KG1 (cell line): ENCODE measurements at places on chromosomes 6 and 20.

GRCh38 chr20:24235296-24236175 is 233.9 kb upstream of the SYNDIG1 start:
- DNase-seq: no peak

DNA sequence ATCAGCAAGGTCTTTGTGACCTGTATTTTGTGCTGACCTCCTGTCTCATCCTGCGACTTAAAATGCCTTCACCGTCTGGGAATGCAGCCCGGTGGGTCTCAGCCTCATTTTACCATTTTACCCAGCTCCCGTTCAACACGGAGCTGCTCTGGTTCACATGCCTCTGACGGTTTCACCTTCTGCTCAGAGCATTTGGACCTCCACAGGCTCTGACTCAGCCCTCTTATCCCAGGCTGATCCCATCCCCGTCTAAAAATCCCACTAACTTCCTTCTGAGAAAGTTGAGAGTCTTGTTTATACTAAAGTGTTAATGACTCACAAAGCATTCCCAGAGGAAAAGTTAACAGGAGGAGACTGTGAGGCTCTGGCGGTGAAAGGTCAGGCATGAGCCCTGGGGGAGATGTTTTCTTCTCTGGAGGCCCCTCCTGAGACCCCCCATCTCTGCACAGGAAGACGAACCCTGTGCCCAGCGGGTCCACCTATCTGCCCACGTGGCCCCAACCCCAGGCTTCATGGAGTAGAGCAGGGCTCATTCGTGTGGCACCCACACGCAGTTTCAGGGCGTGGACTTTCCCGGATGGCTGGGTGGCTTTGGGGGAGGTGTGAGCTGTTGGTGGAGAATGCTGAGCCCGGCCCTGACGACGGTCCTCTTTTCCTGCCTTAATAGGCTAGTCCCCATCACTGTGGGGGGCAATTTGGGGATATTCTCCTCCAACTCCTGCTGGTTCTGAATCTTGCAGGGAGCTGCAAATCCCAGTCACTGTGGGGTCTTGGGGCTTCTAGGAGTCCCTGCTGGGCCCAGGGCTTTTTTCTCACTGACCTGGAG is 3.3 kb upstream of the BIRC7 start:
- no peak for DNase-seq

- DNase-seq: no peak
Measured at GRCh38 chr6:125480146-125480545, 178.4 kb upstream of the HDDC2 start.

GRCh38 chr20:36051318-36052116 is 83.1 kb downstream of the CNBD2 start:
- DNase-seq: no peak

GRCh38 chr6:33105916-33106871 is 30.4 kb downstream of the HLA-DPB1 start:
- no peak for DNase-seq

DNA sequence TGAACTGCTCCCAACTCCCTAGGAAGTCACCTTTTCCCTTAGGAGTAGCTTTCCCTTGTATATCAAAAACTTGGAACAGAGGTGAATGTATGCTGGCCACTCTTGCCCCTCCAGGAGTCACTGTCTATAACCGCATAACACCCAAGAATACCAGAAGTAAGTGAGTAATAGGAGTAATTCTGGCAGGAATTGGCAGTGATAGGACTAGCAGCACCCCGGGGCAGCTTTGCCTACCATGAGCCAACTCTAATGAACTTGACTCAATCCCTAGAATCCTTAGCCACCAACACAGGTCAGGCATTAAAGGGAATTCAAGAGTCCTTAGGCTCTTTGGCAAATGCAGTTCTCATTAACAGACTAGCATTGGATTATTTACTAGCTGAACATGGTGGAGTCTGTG is 28.8 kb upstream of the CD164 start:
- DNase-seq: no peak

GRCh38 chr6:7108964-7109836 is 1.4 kb downstream of the RREB1 start:
- no peak for DNase-seq

- no peak for DNase-seq
Measured at GRCh38 chr6:132512342-132512637, 626 bp downstream of the STX7 start.

- no peak for DNase-seq
Measured at GRCh38 chr6:131950767-131951575, at the start of gene CCN2. Gene CCN2, minus strand, starts transcription at chr6:131951372. Its CDS starts 200 bp downstream, at chr6:131951172.

GRCh38 chr6:56524891-56525703 is 117.6 kb downstream of the DST start:
- no peak for DNase-seq

DNA sequence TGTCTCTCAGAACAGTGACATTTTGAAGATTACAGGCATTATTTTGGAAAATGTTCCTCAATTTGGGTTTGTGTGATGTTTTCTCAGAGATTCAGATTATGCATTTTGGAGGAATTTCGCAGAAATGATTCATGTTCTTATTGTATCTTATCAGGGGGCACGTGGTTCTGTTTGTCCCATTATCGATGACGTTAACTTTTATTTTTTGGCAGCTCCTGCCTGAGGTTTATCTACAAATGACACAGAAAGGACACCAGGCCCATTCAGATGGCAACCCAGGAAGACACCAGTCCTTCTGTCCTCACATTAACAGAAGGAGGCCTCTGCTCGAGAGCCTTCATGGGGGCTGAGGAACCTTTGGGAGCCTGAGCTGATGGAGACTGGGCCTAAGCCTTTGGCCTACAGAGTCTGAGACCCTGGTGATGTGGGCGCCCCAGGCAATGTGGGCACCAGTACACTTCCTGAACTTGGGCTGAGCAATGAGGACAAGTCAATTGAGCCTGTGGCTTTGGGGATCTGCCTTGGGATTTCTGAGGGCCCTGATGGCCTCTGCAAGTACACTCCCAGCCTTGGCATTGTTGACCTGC is 41.2 kb upstream of the EZR start:
- no peak for DNase-seq

- DNase-seq: no peak
Measured at GRCh38 chr20:721876-722275, 46.3 kb upstream of the SCRT2 start.

GRCh38 chr6:44305200-44305725 is 7.9 kb downstream of the AARS2 start:
- DNase-seq: no peak

DNA sequence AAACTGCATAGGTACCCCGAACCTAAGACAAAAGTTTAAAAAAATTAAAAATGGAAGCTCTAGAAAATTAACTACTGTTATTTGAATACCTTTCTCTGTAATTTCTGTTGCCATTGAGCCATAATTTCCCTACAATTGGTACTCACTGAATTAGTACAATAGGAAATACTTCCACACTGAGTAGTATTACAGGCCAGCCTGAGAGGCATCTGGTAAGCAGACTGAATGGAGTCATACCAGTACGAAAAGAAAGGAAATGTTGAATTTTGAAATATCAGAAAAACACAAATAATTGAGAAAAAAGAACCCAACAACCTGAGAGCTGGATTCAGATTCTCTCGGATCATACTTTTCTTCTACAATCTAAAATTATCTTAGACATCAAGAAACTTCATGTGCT is 791.3 kb downstream of the TENT5A start:
- DNase-seq: no peak

DNA sequence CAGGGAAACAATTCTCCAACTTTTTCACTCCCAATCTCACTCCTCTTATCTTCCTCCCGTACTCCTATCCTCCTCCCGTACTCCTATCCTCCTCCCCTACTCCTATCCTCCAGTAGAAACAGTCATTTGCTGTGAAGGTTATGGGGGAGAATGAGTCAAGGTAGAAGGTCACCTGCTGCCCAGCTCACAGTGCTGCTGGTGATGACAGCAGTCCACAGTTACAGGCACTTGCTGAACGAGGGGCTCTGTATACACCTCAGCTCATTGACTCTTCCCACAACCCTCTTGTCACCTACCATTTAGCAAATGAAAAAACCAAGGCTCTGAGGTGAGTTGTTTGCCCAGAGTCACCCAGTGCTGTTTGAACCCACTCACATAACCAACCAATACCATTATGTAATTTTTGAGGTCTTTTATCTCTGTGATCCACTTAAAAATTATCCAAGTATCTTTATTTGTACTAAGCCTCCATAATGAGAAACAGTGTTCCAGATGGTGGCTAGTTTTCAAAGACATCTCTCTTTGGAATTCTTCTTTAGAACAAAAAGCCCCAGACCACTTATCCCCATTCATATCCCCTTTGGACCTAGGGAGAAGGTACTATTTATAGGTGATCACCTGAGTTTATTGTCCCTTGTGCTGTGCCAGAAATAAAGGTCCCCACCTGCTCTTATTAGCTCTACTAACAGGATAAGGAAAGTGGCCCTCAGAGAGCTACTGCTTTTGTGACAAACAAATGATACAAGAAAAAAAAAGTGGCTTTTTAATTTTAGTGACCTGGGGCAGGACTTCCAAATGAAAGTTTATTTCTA is 53.2 kb downstream of the PTPN1 start:
- DNase-seq: no peak

DNA sequence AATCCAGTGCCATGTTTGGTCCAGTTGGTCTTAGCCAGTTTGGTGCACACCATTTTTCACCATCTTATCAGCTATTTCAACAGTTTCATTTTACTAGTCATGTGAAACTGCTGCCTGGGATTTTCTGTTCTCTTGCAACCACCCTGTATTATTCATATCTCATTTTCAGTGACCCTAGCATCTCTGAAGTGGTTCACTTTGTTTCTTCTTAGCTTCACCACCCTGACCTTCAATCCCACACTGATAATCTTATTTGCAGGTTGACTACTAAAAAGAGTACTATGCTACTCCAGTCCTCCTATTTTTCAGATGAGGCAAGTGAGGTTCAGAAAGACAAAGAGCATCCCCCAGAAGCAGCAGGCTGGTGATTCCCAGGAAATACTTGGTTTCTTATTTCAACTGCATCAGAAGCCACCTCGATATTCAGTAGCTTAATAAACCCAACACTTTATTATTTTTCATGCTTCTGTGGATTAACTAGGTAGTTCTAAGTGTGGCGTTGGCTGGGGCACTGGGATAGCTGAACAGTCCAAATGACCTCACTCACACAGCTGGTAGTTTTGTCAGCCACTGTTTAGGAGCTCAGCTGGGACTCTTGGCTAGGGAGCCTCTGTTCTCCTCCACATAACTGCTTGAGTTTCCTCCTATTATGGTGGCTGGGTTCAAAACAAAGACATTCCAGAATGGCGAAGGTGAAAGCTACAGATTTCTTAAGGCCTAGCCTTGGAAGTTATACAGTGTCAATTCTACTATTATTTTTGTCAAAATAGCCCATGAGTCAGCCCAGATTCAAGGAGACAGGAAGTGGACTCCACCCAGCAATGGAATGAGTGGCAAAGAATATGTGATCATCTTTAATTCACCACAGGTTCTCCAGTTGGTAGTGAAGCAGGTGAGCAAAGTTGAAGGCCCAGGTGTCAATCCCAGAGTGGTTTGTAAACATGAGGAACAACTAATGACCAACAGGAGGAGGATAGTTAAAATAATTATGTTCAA is 40.6 kb downstream of the BPIFB4 start:
- no peak for DNase-seq

- no peak for DNase-seq
Measured at GRCh38 chr6:138486249-138487101, 12.8 kb downstream of the NHSL1 start.

DNA sequence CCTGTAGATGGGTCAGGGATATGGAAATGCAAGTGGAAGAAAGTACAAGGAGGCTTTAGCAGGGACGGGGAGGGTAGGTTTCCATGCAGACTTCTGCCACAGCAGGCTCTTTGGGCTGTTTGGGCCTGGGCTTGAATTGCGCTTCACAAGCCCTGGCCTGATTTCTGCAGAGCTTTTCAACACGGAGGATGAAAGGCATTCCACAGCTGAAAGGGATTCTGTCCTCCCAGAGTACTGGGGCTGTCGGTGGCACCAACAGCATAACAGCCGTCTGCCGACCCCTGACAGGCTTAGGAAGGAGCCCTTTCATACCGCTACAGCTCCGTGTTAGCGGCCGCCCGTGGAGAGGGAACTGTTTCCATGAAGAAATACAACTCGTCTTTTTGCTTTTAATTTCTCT is 22.9 kb upstream of the TBC1D7 start:
- no peak for DNase-seq

- DNase-seq: no peak
Measured at GRCh38 chr6:143288923-143289322, 161.6 kb downstream of the ADAT2 start.

- no peak for DNase-seq
Measured at GRCh38 chr6:147310521-147310920, 106.3 kb downstream of the STXBP5 start.

DNA sequence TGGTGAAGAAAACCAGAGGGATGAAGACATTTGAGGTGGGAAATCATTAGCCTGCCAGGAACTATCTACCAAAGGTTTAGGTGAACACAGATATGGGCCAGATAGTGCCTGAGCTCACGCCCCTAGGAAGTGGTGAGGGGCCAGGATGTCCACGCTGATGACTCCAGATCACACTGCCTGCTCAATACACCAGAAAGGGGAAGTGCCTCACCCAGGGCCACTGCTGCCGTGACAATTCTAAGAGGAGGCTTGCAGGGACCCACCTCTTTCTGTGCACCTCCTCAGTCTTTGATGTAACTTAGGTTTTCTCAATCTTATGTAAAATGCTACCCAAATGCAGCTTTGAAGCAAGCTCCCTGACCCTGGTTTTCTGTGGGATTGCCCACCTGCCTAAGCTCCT is 5.4 kb upstream of the RAB44 start:
- peak; percentile 74 for DNase-seq

- DNase-seq: peak; percentile 24
Measured at GRCh38 chr6:169723991-169724493, 258 bp downstream of the PHF10 start.

DNA sequence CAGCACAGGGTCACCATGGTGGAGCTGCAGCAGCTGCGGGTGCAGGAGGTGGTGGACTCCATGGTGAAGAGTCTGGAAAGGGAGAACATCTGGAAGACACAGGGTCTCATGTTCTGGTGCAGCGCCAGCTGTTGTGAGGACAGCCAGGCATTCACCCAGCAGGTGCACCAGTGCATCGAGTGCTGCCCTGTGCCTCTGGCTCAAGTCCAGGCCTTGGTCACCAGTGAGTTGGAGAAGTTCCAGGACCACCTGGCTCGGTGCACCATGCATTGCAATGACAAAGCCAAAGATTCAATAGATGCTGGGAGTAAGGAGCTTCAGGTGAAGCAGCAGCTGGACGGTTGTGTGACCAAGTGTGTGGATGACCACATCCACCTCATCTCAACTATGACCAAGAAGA is 22.9 kb upstream of the RIPK1 start:
- no peak for DNase-seq

DNA sequence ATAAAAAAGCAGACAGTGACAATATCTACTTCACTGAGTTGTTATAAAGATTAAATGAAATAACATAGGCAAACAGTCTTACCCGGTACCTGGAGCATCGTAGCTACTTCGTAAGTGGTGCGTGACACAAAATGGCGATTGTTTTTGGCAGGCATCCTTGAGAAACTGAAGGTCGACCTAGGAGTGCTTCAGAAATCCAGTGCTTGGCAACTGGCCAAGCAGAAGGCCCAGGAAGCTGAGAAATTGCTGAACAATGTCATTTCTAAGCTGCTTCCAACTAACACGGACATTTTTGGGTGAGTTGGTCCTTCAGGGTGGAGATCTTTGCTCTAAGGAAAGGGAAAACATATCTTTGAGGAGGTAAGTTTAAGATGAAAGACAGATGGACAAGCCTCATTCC is 4.8 kb downstream of the BPIFA2 start:
- no peak for DNase-seq

GRCh38 chr20:22490287-22491193 is 93.8 kb downstream of the FOXA2 start:
- no peak for DNase-seq

- DNase-seq: no peak
Measured at GRCh38 chr6:14983599-14984518, 262.0 kb upstream of the JARID2 start.
